ENCODE measurements at places on chromosomes 4 and X. TPM values are rescaled to one million over a fixed set of nuclear protein-coding genes. Genes with fewer than 3 reads are reported as not detected.

DNA sequence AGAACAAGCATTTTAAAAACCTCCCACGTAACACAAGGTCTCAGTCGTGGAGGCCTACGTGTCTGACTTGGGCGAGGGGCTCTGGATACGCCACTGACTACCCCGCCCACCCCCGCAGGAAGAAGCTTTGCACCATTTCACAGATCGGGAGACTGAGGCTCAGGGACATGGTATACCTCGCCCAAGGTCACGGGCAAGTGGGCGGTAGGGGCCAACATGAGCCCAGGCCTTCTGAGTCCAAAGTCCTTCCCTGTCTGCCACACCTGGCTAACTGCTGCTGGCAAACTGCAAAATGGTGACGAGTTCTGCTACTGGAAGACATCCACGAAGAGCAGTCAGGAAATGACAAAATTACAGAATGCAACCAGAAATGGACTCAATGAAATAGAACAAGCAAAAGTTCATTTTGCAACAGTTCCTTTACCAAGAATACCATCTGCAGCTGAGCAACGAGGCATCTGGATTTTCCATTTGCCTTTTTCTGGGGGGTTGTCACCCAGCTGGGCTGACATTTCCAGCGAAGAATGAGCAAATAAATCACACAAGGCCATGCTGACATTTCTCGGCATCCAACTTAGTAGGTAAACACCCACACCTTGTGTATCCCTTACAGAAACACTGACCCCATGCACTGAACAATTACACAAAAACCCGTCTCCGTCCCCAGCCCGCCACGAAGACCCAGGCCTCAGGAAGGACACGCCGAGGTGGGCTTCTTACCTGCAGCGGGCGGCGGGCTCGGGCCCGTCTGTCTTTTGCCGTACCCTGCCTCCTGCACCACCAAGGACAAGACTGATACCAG is 70.2 kb upstream of the AFAP1 start:
- DNase-seq = no peak

The CASP6 gene
- total RNA-seq = 33.0 TPM

DNA sequence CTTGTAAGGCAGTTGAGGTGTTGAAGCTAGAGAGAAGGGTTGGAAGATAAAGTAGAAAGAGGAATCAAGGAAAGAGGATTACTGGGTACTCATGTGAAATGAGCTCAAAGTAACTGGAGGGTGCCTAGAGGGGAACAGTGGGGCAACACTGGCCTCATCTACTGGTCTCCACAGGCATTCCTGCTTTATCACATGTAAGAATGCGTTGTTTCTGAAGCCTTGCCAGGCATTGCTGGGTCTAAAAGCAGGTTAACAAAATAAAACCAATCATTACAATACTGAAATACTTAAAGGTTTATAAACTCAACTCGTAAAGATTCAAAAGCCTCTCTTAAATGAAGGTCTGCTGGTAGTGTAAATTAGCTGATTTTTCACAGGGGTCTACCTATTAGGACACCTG is 96.0 kb downstream of the FANCB start:
- no peak for DNase-seq

The CNOT6L gene
- total RNA-seq = 7.4 TPM

GRCh38 chrX:38382663-38383062 is 30.3 kb downstream of the OTC start:
- no peak for DNase-seq
